C1 segment of cervical spinal cord (tissue), 14 donors: ENCODE measurements at places on chromosomes 4 and X.
A peak's percentile ranks its signal among the peaks of the same experiment; 100 is the strongest.

GRCh38 chr4:109179061-109179460, 123.4 kb downstream of the COL25A1 start:
- no peak for DNase-seq

DNA sequence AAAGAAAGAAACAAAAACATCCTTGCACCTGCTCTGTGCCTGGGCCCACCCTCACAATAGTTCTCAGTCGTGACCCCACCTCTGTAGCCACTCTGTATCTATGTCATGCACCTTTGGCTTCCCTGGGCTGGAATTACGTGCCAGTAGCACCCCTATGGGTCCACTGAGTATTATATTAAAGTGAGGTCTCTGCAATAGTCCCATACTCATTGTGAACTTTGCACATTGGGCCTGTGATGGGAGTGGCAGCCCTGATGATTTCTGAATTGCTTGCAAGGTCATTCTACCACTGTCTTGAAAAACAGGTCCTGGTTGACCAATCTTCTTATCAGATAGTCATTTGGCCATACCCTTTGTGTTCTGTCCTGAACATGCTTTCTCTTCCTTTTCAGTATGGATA, 1012.1 kb downstream of the RAB28 start:
- DNase-seq: no peak

DNA sequence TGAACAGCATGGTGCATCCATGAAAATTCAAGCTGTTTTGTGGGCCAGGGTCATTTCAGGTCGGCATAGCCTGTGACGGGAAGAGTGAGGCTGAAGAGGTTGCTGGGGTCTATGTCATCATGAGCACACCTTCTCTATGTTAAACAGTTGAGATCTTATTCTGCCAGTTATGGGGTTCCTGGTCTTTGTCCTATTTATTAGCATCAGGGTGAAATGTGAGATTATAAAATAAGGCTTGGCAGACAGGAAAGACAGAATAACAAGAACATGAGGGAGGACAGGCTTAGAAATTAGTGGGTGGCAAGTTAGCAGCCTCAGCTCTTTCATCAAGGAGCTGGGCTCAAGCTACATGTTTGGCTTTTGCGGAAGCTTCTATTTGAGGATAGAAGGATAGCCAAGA, 51.7 kb upstream of the CLNK start:
- no peak for DNase-seq

GRCh38 chr4:138910914-138911336, 104.7 kb upstream of the NOCT start:
- peak; percentile 52 for DNase-seq

DNA sequence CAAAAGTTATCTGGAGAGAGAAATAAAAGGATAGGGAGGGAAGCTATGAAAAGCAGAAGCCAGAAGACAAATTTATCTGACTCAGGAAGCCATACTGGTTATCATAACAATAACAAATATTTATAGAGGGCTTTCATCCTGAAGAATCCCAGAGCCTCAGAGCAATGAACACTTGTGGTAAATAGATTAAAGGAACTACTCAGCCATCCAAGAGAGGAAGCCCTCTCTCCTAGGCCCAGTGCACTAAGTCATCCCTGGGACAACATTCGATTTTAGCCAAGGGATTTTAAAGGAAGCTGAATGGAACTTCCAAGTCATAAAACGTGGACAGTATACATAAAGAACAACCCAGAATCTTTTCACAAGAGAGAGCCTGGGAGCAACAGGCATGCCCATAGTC, 76.9 kb downstream of the COL4A6 start:
- DNase-seq: no peak

- no peak for DNase-seq
These were observed 1.0 kb upstream of the RELL1 start for GRCh38 chr4:37687194-37687562.

- DNase-seq: no peak
These were observed 58.0 kb downstream of the RHOH start for GRCh38 chr4:40254608-40255392.

- no peak for DNase-seq
These were observed 41.2 kb downstream of the DCLK2 start for GRCh38 chr4:150119492-150119891.

DNA sequence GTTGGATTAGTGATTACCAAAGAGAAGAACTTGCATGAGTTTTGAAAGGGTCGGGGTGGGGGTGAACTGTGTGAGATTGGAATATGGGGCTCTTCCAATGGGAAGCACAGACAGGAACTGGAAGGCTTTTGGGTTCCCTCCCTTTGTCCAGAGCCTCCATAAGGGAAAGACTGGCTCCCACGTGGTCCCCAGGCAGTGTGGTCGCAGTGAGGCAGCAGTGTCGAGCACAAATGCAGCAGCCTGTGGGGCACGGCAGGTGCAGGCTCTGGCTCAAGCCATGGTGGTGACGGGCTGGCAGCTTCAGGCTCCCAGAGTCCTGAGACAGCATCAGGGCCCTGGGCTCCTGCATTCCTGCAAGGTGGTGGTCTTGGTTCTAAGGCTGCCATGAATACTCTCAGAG, 45.5 kb downstream of the VCX2 start:
- no peak for DNase-seq

DNA sequence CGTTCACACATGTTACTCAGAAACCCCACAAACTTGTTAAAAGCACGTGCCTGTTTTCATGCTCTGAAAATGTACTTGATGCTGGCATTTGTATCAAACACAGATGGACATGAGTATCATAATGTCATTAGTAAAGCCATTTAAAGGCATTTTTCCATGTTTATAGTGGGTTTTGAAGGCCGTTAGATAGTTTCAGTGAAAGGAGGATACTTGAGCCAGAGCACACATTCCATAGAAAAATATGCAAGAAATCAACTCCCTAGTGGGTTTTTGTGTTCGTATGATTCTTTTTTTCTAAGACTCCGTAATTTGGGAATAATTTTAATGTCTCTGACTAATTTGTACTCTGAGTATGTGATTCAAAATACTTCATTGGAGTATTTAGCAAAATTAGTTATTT, 216.2 kb upstream of the BMP3 start:
- DNase-seq: no peak

DNA sequence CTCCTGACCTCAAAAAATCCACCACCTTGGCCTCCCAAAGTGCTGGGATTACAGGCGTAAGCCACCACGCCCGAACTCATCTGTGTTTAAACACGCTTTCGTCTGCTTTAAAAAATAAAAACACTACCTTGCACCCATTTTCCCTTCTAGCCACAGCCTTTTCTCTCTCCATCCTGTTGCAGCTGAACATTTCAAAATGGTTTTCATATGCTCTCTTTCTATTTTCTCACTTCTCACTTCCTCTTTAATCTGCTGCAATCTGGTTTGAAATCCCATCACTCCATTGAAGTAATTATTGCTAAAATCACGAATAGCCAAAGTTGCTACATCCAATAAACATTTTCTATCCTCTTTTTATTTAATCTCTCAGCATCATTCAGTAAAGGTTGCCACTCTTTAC, 70.0 kb downstream of the DCHS2 start:
- DNase-seq: no peak

- DNase-seq: no peak
These were observed 528.7 kb downstream of the TMA16 start for GRCh38 chr4:164023214-164023613.

- DNase-seq: no peak
These were observed 158.3 kb downstream of the CPE start for GRCh38 chr4:165537028-165537648.

DNA sequence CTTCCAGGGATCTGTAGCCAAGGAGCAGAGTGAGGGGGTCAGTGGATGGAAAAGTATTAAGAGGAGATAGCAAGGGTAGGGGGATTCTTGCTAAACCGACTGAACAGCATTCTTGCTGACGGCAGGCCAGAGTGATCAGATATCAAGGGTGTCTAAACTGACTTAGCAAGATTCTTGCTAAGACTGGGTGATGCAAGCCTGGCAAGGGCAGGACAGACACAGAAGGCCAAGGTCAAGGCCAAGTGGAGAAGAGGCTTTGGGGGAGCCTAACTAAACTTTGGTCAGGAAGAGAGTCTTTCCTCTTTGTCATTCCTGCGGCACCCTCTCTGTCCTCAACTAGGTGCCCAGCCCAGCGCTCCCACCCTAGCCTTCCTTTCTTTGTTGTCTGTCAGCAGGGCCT, 799 bp downstream of the XPNPEP2 start:
- DNase-seq: no peak

- DNase-seq: no peak
These were observed 40.4 kb upstream of the PCDH18 start for GRCh38 chr4:137572647-137573046.

GRCh38 chr4:20904966-20905365, 204.7 kb downstream of the PACRGL start:
- DNase-seq: no peak

DNA sequence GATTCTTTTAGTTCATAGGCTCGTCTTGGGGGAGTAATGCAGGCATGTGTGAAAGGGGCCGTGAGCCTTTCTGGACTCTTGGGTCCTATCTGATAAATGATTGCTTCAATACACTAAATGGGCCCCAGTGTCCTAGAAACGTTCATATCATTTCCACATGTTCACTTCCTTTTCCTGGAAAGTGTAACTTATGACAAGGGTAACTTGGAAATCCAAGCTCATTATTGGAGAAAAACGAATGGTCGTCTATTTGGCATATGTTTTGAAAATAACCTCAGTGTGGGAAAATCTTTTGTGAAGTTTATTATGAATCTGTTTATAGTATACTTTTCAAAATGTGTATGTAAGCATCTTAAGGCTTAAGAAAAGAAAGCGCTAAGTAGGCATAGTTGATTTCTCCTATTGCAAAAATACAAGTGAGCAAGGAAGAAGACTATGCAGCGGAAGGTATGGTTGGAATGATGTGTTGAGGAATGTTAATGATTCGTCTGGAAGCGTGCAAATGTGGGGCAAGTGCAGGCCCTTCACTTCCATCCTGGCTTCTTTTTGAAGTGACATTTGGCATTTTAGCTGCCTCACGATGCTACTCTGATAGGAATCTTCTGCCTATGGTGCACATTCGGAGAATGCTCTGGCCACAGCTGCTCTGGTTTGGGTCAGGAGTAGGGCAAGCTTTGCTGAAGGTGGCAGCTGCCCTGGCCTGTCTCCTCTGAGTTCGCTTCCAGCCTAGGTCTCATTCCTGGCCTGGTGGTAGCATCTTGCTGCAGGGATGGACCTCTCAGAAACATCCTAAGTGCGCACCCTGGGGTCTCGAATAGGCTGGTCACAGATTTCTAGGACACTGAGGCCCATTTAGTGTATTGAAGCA, 49.5 kb upstream of the STOX2 start:
- DNase-seq: no peak

- no peak for DNase-seq
These were observed 45.6 kb upstream of the CCSER1 start for GRCh38 chr4:90081432-90082144.

GRCh38 chrX:78650906-78651437, 8.2 kb downstream of the RTL3 start:
- no peak for DNase-seq

GRCh38 chr4:40731792-40732245, 17.9 kb upstream of the NSUN7 start:
- DNase-seq: no peak

DNA sequence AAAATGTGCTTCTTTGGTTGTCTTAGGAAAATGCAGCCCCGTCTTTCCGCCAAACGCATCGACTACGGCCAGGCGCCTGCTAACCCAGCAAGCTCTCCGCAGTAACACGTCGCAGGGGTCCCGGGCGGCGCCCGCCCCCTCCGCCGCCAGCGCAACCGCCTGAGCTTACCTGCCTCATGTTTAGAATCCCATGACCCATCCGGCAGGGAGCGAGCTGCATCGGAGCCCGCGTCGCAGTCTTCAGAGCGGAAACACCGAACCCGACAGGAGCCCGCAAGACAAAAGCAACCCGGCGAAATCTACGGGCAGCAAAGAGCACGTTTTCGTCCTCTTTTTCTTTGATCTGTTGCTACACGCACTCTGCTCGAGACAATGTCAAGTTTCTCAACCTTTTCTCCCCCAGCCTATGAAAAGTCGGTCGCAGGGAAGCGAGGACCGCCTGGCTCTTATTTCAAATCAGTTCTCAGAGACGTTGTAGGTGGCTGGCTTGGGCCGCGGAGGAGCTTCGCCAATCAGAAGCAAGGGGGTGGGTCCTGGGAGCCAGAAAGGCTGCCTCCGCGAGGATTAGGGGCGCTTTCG, at the start of gene MID1:
Gene MID1 (minus strand): TSS at position 465 of the 579 bp plus-strand sequence. CDS start 53,038 bp downstream, outside the sequence.
- DNase-seq: no peak

GRCh38 chr4:161704040-161704439, 459.8 kb downstream of the FSTL5 start:
- no peak for DNase-seq
